ENCODE measurements at places on chromosomes 1 and 21.

DNA sequence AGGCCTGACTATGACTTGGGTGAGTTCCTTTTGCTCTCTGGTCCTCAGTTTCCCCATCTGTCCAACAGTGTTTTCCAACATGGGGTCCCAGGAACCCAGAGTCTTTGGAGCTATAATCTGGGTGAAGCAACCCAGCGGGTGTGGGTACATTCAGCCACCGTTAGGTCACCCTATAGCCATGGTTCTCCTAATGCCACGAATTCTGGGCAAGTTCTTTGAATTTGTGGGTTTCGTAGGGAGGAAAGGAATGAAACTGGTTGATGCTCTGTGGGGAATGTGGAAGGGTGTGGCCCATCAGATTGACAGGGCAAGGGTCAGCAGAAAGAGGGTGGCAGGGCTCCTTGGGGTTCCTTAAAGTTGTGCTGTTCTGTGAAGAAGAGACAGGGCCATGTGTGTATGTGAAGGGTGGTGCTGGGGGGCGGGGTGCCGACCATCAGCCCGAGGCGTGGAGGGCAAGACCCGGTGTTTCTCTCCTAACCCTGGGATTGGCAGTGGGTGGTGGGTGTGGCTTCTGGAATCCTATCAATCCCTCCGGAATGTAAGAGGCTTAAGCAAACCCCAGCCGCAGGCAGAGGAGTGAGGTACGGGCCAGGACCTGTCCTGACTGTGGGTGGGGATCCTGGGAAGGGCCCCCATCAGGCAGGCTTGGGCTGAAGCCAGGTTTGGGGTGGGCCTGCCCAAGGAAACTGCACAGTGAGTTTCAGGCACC lies 35.5 kb upstream of the ZNF362 start:
- DNase-seq = no peak

DNA sequence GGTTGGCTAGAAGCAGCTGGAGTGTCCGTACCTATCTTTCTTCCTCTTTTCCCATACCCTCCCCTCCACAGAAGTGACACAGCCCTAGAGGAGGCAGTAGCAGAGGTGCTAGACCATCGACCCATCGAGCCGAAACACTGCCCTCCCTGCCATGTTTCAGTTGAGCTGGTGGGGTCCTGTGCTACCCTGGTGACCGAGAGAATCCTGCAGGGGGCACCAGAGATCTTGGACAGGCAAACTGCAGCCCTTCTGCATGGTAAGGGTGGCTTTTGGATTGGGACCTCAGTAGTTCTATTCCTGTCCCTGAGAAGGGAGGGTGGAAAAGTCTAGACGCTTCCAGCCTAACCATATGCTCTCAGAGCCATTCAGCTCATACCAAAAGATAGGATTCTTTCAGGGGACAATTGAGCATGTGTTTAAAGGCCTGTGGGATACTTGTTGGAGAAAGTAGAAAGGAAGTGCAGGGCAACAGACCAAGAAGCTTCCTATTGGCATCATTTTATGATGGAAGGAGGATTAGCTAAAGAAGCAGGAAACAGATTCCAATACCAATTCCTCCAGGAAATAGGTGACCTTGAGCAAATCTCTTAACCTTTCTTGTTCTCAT lies 11.7 kb upstream of the BNIPL start:
- peak; percentile 19 for DNase-seq

GRCh38 chr1:48596046-48596445 lies 124.0 kb upstream of the SPATA6 start:
- no peak for DNase-seq

- no peak for DNase-seq
These were observed 57.9 kb upstream of the QSOX1 start for GRCh38 chr1:180096584-180097325.

DNA sequence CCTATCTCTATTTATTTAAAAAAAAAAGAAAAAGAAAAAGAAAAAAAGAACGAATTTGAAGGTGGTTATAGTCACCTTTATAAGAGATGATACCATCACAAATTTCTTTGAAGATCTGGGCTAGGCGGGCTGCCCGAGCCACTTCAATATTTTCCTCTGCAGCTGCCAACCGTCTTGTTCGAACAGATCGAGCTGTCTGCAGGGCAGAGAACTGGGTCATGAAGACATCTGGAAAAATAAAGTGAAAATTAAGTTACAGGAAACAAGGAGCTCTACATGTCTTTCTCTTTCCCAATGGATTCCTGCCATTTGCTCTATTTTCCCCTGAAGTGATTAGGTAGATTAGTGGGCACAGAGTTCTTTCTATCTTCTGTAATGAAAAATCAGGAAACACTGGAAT lies 31.9 kb downstream of the RUSC1 start:
- DNase-seq = no peak

GRCh38 chr1:1179346-1179982 lies 5.8 kb downstream of the TTLL10 start:
- DNase-seq = no peak

DNA sequence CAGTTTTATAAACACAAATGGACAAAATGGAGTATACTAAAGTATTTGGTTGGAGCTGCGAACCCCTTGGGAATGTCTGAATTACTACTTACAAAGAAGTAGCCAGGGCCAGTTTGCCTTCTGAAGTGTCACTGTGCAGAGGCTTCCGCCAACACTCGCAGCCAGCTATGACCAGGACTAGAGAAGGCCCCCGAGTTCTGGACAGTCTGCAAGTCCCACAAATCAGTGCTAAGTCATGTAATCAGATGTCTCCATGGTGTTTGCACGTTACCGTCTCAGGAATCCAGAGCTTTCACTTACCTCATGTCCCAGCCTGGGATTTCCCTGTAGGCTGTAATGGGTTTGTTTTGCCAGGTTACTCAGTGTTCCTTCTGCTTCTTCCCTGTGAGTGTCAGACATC lies 106.6 kb upstream of the SPAG17 start:
- DNase-seq = no peak

- no peak for DNase-seq
These were observed 197.0 kb upstream of the EDN2 start for GRCh38 chr1:41681331-41682098.

- DNase-seq = no peak
These were observed 113.5 kb downstream of the LHX9 start for GRCh38 chr1:198030682-198031081.

DNA sequence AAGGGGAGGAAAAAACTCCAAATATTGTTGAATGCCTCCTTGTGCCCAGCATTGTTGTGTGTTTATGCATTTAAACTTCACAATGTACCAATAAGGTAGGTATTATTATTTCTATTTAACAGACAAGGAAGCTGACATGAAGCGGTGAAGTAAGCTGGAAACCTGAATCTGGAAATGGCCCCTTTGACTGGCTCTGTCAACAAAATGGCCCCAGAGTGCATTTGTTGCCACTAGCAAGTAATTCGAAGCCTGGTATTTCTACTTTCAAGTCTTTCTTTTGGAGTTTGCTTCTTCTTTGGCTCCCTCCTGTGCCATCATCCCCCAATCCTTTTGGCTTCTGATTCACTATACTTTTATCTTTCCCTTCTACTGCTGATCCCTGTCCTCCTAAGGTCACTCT lies 23.1 kb downstream of the CRYZL1 start:
- DNase-seq = no peak

DNA sequence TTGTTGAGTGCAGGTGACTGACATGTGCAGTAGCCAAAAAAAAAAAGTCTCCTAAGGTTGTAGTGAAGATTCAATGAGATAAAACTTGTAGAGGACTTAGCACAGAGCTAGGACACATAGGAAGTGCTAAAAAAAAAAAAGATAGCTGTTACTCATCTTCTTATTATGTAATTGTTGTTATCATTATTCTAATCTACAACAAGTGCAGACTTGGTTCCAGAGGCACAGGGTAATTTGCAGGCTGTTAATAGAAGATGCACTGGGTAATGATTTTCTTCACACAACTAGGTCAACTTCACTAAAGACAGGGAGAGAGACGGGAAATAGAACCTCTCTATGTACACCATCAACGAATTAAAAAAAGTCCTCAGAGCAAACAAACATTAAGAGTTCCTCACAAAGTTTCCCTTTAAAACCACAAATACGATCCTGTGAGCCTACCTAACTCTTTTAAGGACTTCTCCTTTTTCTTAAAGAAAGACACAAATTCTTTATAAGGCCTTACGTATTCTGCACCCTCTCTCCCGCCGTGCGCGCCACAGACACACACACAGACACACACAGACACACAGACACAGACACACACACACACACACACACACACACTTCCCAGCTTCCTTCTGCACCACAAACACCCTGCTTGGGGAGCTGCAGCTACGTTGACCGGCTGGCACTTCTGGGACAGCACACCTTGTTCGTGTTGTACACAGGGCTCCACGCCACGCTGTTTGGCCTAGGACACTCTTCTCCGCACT lies 49.8 kb upstream of the GADD45A start:
- no peak for DNase-seq

DNA sequence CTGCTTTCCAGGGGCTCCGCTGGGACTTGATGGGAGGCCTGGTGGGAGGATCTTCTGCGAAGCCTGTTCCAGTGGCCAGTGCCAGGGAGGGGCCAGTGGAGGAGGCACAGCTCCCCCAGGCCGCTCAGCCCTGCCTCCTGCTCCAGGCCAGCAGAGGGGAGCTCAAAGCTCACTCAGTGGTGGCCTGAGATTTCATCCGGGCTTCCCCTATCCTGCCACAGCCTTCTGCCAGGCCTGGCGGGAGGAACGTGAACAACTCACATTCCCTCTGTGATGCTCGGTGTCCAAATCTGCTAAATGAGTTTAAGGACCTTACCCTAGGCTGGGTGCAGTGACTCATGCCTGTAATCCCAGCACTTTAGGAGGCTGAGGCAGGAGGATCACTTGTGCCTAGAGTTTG lies 3.3 kb downstream of the CLCNKB start:
- DNase-seq = no peak

DNA sequence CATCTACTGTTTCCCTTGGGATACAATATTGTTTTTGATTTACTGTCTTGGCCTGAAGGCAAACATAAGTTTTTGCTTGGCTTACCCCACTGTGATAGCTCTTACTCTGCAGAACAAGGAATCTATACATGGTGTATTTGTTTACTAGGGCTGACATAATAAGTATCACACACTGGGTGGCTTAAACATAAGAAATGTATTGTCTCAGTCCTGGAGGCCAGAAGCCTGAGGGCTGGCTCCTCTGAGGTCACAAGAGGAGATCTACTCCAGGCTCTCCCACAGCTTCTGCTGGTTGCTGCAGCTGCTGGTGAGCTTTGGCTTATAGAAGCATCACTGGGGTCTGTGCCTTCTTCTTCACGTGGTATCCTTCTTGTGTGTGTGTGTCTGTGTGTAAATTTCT lies 30.7 kb upstream of the IGSF5 start:
- no peak for DNase-seq

DNA sequence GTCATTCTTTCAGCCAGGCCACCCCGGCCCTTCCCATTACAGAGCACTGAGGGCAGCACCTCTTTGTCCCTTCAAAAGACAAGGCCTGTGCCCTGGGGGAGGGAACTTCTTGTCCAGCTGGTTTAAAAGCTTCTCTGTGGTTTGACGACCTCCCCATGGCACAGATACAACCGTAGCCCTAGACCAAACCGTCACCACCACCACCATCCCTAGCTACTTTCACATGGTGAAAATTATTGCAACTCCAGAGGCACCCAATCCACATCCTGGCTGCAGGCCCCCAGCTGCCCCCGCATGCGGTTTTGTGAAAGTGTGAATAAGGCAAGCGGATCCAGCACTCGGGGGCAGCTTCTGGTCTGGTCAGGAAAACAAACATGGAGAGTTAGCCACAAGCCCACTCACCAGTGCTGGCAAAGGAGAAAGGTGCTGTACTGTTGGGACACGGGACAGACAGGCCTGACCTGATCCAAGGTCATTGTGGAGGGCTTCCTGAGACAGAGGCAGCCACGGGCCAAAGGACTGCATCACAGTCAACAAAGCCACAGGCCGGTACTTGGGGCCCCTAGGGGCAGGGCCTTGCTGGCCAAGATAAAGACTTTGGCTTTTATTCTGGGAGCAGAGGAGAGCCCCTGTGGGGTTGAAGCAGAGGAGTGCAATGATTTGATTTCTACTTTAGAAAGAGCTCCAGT lies 31.2 kb downstream of the CDCA8 start:
- DNase-seq = no peak

DNA sequence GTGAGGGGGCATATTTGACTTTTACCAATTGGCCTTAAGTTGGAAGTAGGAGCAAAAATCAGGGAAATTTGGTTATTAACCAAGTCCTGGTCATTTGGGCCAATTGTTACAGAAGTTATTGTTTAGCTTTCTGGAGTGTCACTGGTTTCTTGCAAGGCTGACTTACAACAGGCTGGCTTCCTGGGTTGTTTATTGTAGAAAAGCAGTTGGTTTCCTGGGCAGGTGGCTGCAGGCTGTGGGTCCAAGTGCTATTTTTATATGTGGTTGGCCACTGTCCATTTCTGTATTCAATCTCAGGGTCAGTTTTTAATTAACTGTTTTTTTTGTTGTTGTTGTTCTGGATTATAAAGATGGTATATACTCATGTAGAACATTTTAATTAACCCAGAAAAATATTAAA lies 174.1 kb downstream of the KCNJ6 start:
- no peak for DNase-seq

DNA sequence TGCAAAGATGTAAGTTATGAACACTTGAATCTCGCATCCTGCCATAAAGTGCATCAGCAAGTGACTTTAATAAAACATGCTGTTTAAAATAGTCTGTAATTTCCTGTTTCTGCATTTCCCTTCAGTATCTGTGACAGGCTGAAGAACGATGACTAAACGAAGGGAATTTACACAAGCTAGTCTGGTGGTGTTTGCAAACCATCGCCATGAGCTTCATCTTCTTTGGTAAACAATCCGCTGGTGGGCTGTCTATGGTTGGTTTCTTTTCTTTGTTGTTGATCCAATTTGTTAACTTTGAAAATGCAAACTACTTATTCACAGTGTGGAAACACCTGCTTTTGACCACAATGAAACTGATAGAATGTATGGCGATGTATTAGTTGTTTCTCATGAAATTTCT lies 13.9 kb downstream of the SERTAD4 start:
- no peak for DNase-seq

GRCh38 chr21:35818597-35818996 lies 241.7 kb downstream of the SETD4 start:
- no peak for DNase-seq

DNA sequence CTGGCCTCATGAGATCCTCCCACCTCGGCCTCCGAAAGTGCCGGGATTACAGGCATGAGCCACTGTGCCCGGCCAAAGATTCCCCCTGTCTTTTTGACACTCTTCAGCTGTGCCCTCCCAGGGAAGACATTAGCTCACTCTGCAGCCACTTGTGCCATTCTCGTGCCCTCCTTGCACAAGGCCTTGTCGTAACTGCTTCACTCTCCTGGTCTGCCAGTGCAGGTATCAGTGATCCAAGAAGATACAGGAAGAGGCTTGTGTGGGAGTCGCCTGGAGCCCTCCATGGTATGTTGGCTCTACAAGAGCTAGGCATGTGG lies 22.0 kb upstream of the WDR26 start:
- no peak for DNase-seq

Measured in NCI-H2081 treated with DMSO at 0.1 percent for 48 hours (cell line).